ENCODE measurements at places on chromosomes 7 and 10.

GRCh38 chr10:96124230-96125141, 5.6 kb upstream of the ZNF518A start:
- no peak for DNase-seq

GRCh38 chr10:102868911-102869257, 386 bp upstream of the AS3MT start:
- DNase-seq, result no peak

DNA sequence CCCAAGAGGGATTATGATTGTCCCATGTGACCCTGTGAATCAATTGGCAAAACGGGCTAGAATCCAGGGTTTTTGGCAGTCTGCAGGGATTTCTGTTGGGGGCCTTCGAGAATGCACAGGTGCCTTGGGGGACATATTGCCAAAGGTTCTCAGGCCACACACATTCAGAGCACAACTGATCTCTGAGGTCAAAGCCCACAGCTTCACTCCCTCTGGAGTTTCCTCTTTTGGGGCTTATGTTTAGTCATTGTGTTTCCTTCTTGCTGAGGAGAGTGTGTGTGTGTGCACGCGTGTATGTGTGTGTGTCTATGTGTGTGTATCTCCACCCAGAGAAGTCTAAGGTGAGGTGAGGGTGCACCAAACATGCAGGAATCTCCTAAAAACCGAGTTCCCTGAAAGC, 8.8 kb downstream of the PPIF start:
- DNase-seq, result no peak

GRCh38 chr7:80646083-80646865, 7.8 kb downstream of the CD36 start:
- no peak for DNase-seq

DNA sequence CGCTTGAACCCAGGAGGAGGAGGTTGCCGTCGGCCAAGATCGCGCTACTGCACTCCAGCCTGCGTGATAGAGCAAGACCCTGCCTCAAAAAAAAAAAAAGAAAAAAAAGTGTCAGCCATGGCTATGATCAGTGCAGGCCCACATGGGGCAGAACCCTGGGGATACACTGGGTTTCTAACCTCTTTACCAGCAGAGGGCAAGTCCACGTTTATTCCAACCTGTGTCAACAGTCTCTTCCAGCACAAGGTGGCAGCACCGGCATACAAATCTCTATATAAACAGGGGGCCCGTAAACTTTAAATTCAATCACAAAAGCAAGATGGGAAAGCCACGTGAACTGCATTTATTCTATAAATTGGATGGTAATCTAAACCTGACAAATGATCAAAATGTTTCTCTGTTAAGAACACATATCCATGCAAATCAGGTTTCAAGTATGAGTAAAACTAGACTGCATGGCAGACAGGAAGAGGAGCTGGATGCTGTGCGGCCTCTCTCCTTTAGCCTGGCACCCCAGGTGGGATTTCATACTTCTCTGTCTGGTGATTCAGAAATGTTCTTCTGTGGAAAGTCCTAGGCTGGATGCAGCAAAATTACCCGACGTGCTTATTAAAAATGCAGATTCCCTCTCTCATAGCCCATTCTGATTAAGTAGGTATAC, 60.0 kb upstream of the STEAP1B start:
- DNase-seq, result no peak

- DNase-seq, result no peak
Observed at GRCh38 chr7:5450549-5451327, 27.1 kb upstream of the TNRC18 start.

- no peak for DNase-seq
Observed at GRCh38 chr10:44990965-44991364, 9.8 kb upstream of the ZNF22 start.

DNA sequence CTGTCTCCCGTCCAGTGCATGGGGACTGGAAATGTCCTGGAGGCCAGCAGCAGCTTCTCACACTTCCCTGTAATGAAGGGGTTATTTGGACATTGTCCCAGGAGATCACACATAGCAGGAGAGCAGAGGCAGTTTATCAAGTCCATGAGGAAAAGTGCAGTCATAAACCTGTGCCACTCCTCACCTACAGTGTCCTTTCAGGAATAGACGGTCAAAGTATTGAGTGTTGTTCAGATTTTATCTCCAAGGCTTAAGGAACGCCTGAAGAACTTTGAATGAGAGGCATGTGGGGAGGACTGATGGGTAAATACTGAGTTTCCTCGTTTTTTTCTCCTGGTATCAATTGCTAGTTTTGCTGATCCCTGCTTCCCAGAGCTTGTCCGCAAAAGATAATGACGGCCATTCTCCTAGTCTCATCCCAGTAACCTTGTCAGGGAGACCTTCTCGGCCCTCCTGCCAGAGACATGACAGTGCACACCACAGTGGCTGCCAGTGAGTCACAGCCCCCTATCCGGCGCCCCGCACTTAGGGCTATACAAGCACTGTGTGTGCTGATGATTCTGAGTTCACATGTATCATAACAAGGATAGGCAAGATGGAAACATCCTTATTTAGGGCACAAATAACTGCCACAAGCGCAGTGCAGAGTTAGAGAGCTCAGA, 495.5 kb upstream of the MGMT start:
- no peak for DNase-seq

GRCh38 chr7:23062452-23062851, 43.1 kb upstream of the KLHL7 start:
- no peak for DNase-seq

- DNase-seq, result no peak
Observed at GRCh38 chr10:124014416-124015154, 78.8 kb downstream of the CHST15 start.

- no peak for DNase-seq
Observed at GRCh38 chr10:58638388-58638787, 125.7 kb downstream of the BICC1 start.

GRCh38 chr10:120131183-120131582, 238.7 kb downstream of the SEC23IP start:
- no peak for DNase-seq

GRCh38 chr7:76512941-76513816, 2.8 kb downstream of the UPK3B start:
- no peak for DNase-seq

- DNase-seq, result no peak
Observed at GRCh38 chr10:95262763-95263518, 27.9 kb downstream of the PDLIM1 start.

- DNase-seq, result peak; percentile 14
Observed at GRCh38 chr7:138460649-138461607, 869 bp downstream of the TRIM24 start.

Measured in stimulated activated CD8-positive, alpha-beta memory T cell treated with anti-CD3 and anti-CD28 coated beads, Interleukin-15, amount 100 ng/mL, for 4 hours (primary cell).